ENCODE measurements at places on chromosomes 5 and 9. TPM values are rescaled to one million over a fixed set of nuclear protein-coding genes. Genes with fewer than 3 reads are reported as not detected.

The GRM6 gene
- not detected for total RNA-seq

The SLC6A19 gene
- 72.5 TPM for total RNA-seq

The AQP7 gene
- total RNA-seq: 8.3 TPM

- no peak for DNase-seq
These were observed 109.6 kb downstream of the FGF18 start for GRCh38 chr5:171528865-171529614.

DNA sequence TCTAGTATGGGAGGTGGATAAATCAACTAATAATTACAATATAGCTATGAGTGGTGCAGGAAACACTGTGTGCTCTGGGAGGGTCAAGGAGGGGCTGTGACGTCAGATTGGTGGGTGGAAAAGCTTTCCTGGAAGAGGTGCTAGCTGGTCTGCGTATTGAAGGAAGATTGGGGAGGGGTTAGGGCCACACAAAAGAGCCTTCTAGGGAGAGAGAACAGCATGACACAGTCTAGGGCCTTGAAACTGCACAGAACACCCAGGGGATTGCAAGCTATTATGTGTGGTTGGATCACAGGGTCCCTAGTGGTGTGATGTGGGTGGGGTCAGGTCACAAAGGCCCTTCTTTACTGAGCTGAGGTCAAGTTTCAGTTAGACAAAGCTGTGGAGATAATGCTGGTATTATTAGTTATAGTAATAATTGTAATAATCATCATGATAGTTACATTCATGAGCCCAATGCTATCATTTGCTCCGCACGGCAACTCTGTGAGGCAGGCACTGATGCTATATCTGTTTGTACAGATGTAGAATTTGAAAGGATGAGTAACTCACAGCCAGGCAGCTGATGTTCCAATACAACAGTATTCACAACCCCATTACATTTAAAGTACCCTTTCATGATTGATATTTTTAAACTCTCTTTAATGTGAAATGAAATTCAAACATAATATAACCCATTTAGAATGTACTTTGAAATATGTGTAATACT, 197.4 kb upstream of the IL12B start:
- no peak for DNase-seq

GRCh38 chr5:20833081-20833627, 845.2 kb upstream of the CDH18 start:
- no peak for DNase-seq

DNA sequence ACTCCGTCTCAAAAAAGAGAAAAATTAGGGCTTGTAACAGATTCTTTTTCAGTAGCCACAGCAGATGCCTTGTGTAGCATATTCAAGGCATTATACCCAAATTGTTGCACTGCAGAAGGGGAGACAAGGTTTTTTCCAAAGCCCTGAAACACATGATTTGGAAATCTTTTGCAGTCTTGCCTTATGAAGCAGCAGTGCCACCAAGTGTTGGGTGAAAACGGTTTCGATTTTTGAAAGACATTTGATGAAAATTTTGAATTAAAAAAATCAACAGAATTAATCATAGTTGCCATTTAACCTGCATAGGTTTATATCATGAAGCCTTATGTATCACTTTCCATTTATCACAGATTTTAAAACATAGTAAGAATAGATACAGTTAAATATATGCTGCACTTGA, 479.5 kb downstream of the TAF11L14 start:
- DNase-seq: no peak

DNA sequence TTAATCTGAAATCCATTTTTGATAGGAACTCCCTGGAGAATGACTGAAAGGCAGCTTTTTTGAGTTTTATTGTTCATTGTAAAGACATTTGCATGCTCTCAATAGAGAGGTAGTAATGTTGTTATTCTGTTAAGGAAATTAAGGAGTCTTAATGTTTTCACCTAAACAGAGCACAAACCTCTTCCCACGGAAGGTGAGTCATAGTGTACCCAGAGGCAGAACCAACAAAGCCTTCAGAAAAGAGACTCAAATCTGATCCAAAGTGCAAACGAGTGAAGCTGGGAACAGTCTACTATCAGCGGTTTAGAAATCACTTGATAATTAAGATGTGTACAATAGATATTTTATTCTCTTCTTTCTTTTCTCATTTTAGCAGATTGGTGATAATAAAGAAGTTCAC, 470.5 kb downstream of the PLK2 start:
- DNase-seq: no peak

DNA sequence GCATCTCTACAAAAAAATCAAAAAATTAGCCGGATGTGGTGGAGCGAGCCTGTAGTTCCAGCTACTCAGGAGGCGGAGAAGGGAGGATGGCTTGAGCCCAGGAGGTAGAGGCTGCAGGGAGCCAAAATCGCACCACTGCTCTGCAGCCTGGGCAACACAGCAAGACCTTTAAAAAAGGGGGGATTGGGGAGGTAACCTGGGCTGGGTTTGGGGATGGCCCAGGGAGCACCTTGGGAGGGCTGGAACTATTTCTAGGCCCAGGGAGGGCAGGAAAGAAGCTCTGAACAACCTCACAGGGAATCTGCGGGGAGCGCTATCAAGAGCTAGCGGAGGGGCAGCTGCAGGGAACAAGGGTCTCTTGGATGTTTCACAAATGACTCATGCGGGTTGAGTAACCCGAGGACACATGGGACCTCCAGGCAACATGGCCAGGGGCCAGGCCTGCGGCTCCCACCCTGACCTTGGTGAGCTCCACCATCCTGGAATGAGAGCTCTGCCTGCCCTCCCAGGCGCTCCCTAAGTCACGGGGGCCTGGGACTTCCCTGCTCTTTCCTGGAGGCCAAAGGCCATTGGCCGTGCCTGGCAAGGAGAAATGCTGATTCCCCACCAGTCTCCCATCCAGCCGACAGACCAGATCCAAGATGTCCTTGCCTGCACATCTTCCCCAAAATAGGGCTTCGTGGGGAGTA, 23.4 kb downstream of the SARDH start:
- DNase-seq: no peak

The FBP2 gene
- not detected for total RNA-seq

DNA sequence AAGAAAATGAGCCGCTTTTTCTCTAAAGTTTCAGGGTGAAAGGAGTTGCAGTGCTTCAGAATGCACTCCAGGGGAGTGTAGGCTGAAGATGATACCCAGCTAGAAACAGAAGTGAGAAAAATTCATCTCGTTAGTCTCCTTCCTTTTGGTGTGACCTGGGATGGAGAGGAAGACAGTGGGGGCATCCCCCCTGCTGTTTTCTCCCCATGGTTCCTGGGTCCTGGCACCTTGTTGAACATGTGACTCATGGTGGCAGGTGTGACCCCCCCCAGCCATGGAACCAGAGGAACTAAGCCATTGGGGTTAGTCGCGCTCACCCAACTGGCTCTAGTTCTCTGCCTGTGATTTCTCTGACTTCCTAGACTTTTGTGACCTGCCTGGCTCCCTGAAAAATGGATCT, 424.6 kb downstream of the CSNK1G3 start:
- DNase-seq: no peak

The PRR7 gene
- 2.2 TPM for total RNA-seq

DNA sequence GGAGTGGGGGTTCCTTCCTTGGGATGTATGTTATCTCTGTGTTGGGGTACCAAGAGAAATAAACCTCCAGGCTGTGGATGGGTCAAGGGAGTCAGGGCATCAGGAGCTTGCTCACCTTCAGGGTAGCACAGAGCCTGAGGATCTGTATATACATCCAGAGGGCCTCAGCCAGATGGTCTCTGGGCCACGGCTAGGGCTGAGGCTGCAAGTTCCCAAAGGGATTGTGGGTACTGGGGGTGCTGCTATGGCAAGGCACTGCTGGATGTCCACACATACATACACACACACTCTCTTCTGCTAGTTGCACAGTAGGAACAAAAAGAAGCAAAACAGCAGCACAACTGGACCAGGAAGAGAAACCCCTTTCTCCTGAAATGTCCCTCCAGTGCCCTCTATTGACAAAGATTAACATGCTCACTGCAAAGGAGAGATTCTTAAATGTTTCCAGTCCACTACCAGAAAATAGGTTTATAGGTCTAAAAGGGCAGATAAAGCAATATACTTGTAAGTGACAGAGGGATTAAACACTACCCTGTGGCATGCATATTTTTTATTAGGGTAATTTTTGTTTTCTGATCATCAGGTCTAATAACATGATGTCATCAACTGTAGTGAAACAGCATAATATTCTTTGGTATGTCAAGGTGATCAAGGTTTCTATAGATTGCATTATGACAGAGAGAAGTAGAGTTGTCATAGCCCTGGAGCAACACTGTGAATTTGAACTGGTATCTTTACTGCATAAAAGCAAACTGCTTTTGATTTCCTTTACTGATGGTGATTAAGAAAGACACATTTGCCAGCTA, 56.3 kb upstream of the KCNN2 start:
- no peak for DNase-seq

- DNase-seq: peak; percentile 6
These were observed 88.5 kb upstream of the SPDL1 start for GRCh38 chr5:169494941-169495548.

All from left colon (tissue), 2 donors.